ENCODE measurements at places on chromosomes 6 and 20. TPM values are rescaled to one million over a fixed set of nuclear protein-coding genes. Genes with fewer than 3 reads are reported as not detected.

PTCHD4 gene
- 1.0 TPM for total RNA-seq

DNA sequence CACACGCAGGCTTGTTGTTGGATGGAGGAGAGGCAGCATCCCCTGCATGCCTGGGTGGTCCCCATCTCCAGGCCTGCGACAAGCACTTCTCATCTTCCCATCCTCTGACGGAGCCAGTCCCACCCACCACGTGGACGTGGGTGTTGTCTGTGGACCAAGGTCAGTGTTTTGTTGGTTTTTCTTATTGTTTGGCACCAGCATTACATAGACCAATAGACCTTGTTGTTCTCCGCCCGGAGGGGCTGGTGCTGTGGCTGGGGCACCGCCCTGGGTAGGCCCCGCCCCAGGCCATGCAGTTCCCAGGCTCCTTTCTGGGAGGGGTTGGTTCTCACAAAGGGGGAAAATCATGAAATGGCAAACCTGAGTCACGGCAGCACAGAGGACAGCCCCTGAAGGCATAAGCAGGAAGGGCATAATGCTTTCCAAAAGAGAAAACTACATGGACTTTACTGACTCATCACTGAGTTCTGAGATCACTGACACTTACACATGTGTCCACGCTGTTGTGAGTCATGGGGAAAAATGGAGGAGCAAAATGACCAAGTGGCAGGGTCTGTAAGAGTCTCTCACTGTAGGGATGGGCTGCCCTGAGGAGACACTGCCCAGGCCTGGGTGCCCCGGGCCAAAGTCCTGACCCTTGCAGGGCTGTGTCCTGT is 90.8 kb downstream of the THBS2 start:
- peaks cover 6% of the 10 kb centered on the region for H3K4me1 ChIP-seq
- H3K27ac ChIP-seq: peak overlapping the region; percentile 14
- no peaks in the 10 kb centered on the region for H3K36me3 ChIP-seq

- no peaks in the 10 kb centered on the region for H3K4me1 ChIP-seq
- no peak for DNase-seq
- H3K27me3 ChIP-seq: no peaks in the 10 kb centered on the region
- H3K4me3 ChIP-seq: no peak overlapping the region
- no peak overlapping the region for H3K27ac ChIP-seq
Observed at GRCh38 chr6:160293844-160294243, 35.2 kb upstream of the SLC22A2 start.

DNA sequence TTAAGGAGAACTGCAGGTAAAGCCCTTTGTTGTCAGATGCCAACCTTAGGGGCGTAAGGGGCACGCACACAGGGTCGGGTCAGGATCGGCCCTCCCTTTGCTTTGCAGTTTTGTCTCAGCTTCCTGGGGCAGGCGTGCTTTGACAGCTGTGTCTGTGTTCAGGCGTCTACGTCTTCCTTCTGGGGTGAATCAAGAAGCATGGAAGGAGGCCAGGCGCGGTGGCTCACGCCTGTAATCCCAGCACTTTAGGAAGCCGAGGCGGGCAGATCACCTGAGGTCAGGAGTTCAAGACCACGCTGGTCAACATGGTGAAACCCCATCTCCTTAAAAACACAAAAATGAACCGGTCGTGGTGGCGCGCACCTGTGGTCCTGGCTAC is 1.3 kb downstream of the ZGPAT start:
- H3K4me3 ChIP-seq: no peak overlapping the region
- peaks cover 55% of the 10 kb centered on the region for H3K36me3 ChIP-seq
- no peak for DNase-seq

GRCh38 chr6:50591135-50591534 is 122.2 kb upstream of the TFAP2D start:
- H3K27ac ChIP-seq: no peak overlapping the region
- no peak overlapping the region for H3K4me3 ChIP-seq
- no peaks in the 10 kb centered on the region for H3K36me3 ChIP-seq

- DNase-seq: no peak
- no peak overlapping the region for H3K27ac ChIP-seq
- H3K4me3 ChIP-seq: no peak overlapping the region
- no peaks in the 10 kb centered on the region for H3K4me1 ChIP-seq
- no peaks in the 10 kb centered on the region for H3K27me3 ChIP-seq
Observed at GRCh38 chr6:17562636-17563035, 37.5 kb upstream of the FAM8A1 start.

- H3K27me3 ChIP-seq: no peaks in the 10 kb centered on the region
- no peaks in the 10 kb centered on the region for H3K36me3 ChIP-seq
Observed at GRCh38 chr6:168935628-168936010, 318.0 kb downstream of the THBS2 start.

GRCh38 chr6:41266541-41266940 is 19.9 kb downstream of the TREM1 start:
- no peak for DNase-seq
- H3K4me3 ChIP-seq: no peak overlapping the region
- H3K4me1 ChIP-seq: no peaks in the 10 kb centered on the region
- H3K27ac ChIP-seq: no peak overlapping the region

GRCh38 chr6:34610819-34611477 is 54.8 kb upstream of the SPDEF start:
- H3K4me1 ChIP-seq: peaks cover 4% of the 10 kb centered on the region
- H3K4me3 ChIP-seq: no peak overlapping the region
- H3K27ac ChIP-seq: no peak overlapping the region
- no peaks in the 10 kb centered on the region for H3K36me3 ChIP-seq
- H3K27me3 ChIP-seq: no peaks in the 10 kb centered on the region

Measured in upper lobe of left lung (tissue), 6 donors.